Right lobe of liver (tissue), 6 donors: ENCODE measurements at places on chromosomes 1 and 21. TPM values are rescaled to one million over a fixed set of nuclear protein-coding genes. Genes with fewer than 3 reads are reported as not detected.

DNA sequence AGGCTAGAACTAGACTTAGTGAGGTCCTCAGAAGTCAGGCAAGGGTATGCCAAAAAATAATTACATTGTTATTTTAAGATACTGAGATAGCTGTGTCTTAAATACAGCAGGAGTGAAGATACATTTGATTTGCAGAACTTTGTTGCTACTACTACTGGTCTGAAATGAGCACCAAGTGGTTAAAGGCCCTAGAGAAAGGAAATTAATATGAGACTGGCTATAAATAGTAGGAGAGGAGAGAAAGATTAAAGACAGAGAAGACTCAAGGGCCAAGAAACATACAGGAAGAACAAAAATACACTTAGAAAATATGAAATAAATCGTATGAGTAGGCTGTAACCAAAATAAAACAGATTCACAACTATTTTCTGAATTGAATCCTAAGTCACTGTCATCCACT, 21.3 kb downstream of the HNRNPR start:
- H3K27me3 ChIP-seq, result no peaks in the 10 kb centered on the region
- no peak overlapping the region for H3K27ac ChIP-seq
- H3K4me1 ChIP-seq, result no peaks in the 10 kb centered on the region
- H3K4me3 ChIP-seq, result no peak overlapping the region

GRCh38 chr21:45102391-45102932, 28.1 kb downstream of the ADARB1 start:
- no peaks in the 10 kb centered on the region for H3K36me3 ChIP-seq
- no peaks in the 10 kb centered on the region for H3K27me3 ChIP-seq
- DNase-seq, result no peak

GRCh38 chr1:226574591-226575435, 26.2 kb downstream of the STUM start:
- DNase-seq, result no peak
- H3K36me3 ChIP-seq, result no peaks in the 10 kb centered on the region
- no peak overlapping the region for H3K27ac ChIP-seq
- H3K4me3 ChIP-seq, result no peak overlapping the region
- H3K27me3 ChIP-seq, result no peaks in the 10 kb centered on the region

- no peaks in the 10 kb centered on the region for H3K36me3 ChIP-seq
- H3K27ac ChIP-seq, result no peak overlapping the region
- H3K4me3 ChIP-seq, result no peak overlapping the region
- H3K27me3 ChIP-seq, result no peaks in the 10 kb centered on the region
- no peaks in the 10 kb centered on the region for H3K4me1 ChIP-seq
These were observed 7.8 kb downstream of the DIPK1A start for GRCh38 chr1:92953491-92953890.

DNA sequence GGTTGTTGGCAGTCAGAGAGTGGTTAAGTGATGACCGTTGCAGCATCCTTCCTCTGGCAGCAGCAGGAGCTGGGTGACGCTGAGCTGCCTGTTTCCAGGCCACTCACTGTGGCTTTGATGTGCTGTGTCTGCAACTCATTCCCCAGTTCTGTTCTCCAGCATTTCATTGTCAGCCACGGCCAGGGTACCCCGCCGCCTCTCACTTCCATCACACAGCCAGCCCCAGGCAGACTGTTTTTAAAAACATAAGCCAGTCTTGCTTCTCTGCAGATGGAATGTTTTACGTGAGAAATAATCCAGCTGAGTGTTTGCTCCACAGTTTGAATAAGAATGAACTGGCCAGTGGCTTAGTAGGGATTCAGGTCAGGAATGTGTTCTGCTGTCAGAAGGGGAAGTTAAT, 21.5 kb upstream of the ST6GALNAC3 start:
- no peak for DNase-seq
- no peaks in the 10 kb centered on the region for H3K36me3 ChIP-seq
- H3K4me3 ChIP-seq, result no peak overlapping the region
- no peaks in the 10 kb centered on the region for H3K27me3 ChIP-seq

GRCh38 chr1:174999936-175000696, at the start of gene CACYBP:
CACYBP (plus strand) TSS chr1:174999947; CDS start chr1:175000181, 234 bp downstream.
- H3K4me1 ChIP-seq, result peaks cover 6% of the 10 kb centered on the region
- peak; percentile 61 for DNase-seq
- H3K36me3 ChIP-seq, result no peaks in the 10 kb centered on the region
- peak within 1 kb of the TSS; percentile 78 for H3K4me3 ChIP-seq

- no peaks in the 10 kb centered on the region for H3K4me1 ChIP-seq
- no peak overlapping the region for H3K27ac ChIP-seq
- no peak overlapping the region for H3K4me3 ChIP-seq
These were observed 99.4 kb downstream of the KCNJ15 start for GRCh38 chr21:38355992-38356781.

GRCh38 chr1:61233121-61233660, 150.8 kb downstream of the NFIA start:
- H3K4me3 ChIP-seq, result no peak overlapping the region
- H3K36me3 ChIP-seq, result no peaks in the 10 kb centered on the region
- no peaks in the 10 kb centered on the region for H3K4me1 ChIP-seq

DNA sequence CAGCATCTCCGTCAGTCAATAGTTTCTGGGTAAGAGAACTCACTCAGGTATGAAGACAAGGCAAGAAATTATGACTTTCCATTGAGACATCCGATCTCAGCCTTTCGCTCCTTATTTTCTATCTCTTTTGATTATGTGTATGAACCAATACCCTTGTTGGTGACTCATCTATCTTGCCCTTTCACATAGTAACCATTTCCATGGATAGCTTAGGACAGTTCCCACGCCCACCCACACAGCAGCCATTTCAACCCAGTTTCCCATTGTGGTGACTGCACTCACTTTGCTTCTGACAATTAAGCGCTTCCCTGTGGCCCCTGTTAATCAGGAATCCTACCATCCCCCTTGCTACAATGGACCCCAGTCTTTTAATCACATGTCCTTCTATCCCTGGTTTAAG, 210.6 kb upstream of the ADGRL2 start:
- H3K36me3 ChIP-seq, result no peaks in the 10 kb centered on the region
- no peaks in the 10 kb centered on the region for H3K27me3 ChIP-seq
- no peak overlapping the region for H3K27ac ChIP-seq
- no peak for DNase-seq

DNA sequence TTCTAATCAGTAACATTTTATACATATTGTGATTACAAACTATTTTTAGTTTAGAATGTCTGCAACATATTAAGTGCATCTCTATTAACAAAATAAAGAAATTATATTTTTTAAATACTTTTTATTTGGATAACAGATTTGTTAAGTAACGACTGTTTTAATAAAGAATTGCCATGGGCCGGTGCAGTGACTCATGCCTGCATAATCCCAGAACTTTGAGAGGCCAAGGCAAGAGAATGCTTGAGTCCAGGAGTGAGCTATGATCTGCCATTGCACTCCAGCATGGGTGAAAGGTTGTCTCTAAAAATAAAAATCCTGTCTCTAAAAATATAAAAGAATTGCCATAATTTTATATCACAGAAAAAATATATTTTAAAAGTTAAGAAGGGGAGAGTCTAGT, 4.1 kb downstream of the LRRIQ3 start:
- no peak for DNase-seq
- H3K36me3 ChIP-seq, result no peaks in the 10 kb centered on the region
- H3K4me3 ChIP-seq, result no peak overlapping the region
- no peaks in the 10 kb centered on the region for H3K27me3 ChIP-seq
- no peak overlapping the region for H3K27ac ChIP-seq

DNA sequence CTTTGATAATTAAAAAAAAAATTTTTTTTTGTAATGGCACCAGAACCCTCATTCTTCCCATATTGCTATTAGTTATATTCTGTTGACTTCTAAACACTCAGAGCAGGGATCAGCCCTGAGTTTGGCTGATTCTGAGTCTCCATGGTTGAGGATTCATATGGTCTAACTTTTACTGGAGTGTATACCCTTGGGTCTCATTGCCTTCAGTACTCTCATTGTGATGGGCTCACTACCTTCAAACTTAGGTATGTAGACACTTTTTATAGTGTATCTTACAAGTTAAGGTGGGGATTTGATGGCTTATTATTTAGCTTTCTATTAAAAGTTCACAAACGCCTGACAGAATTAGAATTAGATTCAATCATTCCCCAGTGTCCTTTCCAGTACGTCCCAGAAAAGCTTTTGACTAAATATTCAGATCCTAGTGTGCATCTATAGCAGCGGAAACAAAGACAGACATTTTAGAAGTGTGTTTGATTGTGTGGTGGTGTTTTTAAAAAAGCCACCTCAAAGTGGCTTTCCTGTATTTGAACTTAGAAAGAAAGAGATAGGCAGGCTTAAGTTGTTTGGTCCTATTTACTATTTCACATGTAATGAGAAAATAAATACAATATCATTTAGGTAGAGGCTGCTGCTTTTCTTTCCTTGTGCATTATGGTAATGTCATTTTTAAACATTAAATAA, 1.4 kb downstream of the MACF1 start:
- no peaks in the 10 kb centered on the region for H3K27me3 ChIP-seq
- no peaks in the 10 kb centered on the region for H3K36me3 ChIP-seq
- no peak for DNase-seq
- peak overlapping the region; percentile 0 for H3K4me3 ChIP-seq
- peaks cover 9% of the 10 kb centered on the region for H3K4me1 ChIP-seq
- peak overlapping the region; percentile 64 for H3K27ac ChIP-seq

DNA sequence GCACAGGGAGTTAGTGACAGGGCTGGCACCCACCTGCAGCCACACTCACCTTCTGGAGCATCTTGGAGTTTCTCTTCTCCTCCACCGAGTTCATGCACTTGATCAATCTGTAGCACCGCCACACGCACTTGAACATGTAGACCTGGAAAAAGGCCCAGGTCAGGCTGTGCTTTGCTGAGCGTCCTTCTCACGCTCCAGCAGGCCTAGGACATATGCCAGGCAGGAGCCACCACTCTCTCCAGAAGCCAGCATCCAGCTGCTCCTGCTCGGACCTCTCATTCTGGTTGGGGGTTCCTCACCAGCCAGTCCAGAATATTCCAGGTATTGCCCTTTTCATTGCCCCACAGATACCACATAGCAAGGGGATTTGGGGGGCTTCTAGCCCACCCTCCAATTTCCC, 11.7 kb upstream of the MATN1 start:
- no peaks in the 10 kb centered on the region for H3K36me3 ChIP-seq
- no peak overlapping the region for H3K4me3 ChIP-seq
- no peak overlapping the region for H3K27ac ChIP-seq

DNA sequence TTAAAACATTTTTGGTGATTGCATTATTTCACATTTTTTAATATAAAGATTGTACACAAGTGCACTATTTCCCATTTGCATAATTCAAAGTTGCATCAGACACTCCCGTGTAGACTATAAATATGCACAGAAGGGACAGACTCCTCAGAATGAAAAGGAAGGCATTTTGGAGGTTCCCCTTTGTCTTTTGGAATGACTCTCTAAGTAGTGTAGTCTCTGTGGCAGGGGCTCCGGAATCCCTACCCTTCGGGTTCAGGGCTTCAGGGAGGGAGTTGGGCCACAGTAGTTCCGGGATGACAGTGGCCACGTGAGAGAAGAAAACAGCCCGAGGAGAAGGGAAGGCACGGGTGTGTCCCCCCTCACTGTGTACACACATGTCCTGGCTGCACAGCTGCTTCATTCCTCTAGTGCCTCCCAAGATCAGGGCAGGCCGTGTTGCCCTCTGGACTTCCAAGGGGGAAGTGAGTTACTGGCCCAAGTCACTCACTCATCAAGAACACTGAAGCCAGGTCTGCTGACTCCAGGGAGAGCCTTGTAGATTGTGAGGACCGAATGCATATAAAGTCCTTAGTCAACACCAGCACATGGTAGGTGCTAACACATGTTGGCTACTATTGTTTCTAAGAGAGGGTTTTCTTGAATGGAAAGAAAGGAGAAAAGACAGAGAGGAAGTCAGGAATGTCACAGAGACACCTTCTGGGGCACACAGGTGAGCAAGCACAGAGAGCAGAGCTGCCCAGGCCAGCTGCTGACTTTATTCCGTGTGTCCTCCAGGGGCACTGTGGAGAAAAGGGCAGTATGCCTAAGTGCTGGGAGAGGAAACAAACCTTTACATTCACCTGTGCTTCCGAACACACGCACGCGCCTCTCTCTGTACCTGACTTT, 39.8 kb downstream of the LHX4 start:
- no peak overlapping the region for H3K4me3 ChIP-seq
- peak; percentile 46 for DNase-seq
- no peaks in the 10 kb centered on the region for H3K27me3 ChIP-seq
- H3K36me3 ChIP-seq, result no peaks in the 10 kb centered on the region
- H3K27ac ChIP-seq, result no peak overlapping the region
- H3K4me1 ChIP-seq, result no peaks in the 10 kb centered on the region

GRCh38 chr1:224640587-224640986, 24.5 kb downstream of the CNIH3 start:
- no peak overlapping the region for H3K4me3 ChIP-seq
- no peak for DNase-seq
- H3K4me1 ChIP-seq, result no peaks in the 10 kb centered on the region
- no peaks in the 10 kb centered on the region for H3K36me3 ChIP-seq
- no peaks in the 10 kb centered on the region for H3K27me3 ChIP-seq

- no peaks in the 10 kb centered on the region for H3K27me3 ChIP-seq
- H3K27ac ChIP-seq, result no peak overlapping the region
- H3K4me3 ChIP-seq, result no peak overlapping the region
- no peaks in the 10 kb centered on the region for H3K4me1 ChIP-seq
- DNase-seq, result no peak
These were observed 8.6 kb downstream of the CDC14A start for GRCh38 chr1:100360790-100361510.

DNA sequence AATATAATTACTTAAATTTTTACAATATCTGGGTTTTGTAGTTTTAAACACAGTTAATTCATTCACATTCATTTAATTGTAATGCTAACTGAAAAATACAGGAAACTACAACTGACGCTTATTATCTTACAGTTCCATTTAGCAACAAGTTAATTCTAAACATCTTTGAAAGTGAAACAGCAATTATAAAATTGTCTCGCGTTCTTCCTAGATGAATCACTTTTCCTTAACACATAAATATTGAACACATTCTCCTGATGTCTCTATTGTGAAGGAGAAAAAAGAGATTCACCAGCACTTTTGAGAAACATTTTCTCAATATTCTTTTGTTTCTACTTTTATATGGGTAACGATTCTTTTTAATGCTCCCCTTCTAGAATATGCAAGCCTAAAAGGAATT, 6.4 kb downstream of the PTGFR start:
- no peak for DNase-seq
- H3K36me3 ChIP-seq, result no peaks in the 10 kb centered on the region
- H3K27me3 ChIP-seq, result no peaks in the 10 kb centered on the region

Gene RNASEL
- total RNA-seq, result 2.0 TPM

Gene SYT6
- not detected for total RNA-seq

Gene TOE1
- 7.7 TPM for total RNA-seq

Gene B3GALT5
- 0.11 TPM for total RNA-seq

Gene RAP1A
- 28.9 TPM for total RNA-seq

Gene FCAMR
- total RNA-seq, result 1.8 TPM

Gene LCE1A
- total RNA-seq, result not detected
